SW480 (cell line): ENCODE measurements at places on chromosomes 4 and X.

GRCh38 chrX:70498129-70498528 lies 53.5 kb downstream of the DLG3 start:
- DNase-seq, result no peak

- no peak for DNase-seq
Observed at GRCh38 chr4:148786699-148787098, 344.5 kb upstream of the NR3C2 start.

- DNase-seq, result no peak
Observed at GRCh38 chr4:152032722-152033131, 271.9 kb upstream of the GATB start.

- no peak for DNase-seq
Observed at GRCh38 chr4:103074744-103075434, 1.7 kb downstream of the SLC9B2 start.

- no peak for DNase-seq
Observed at GRCh38 chr4:105710012-105710600, 1.5 kb downstream of the GSTCD start.

GRCh38 chr4:155789391-155789790 lies 30.6 kb downstream of the GUCY1B1 start:
- no peak for DNase-seq

GRCh38 chr4:175714686-175715085 lies 97.4 kb downstream of the GPM6A start:
- DNase-seq, result no peak

- DNase-seq, result no peak
Observed at GRCh38 chr4:54806351-54806750, 148.6 kb downstream of the KIT start.

DNA sequence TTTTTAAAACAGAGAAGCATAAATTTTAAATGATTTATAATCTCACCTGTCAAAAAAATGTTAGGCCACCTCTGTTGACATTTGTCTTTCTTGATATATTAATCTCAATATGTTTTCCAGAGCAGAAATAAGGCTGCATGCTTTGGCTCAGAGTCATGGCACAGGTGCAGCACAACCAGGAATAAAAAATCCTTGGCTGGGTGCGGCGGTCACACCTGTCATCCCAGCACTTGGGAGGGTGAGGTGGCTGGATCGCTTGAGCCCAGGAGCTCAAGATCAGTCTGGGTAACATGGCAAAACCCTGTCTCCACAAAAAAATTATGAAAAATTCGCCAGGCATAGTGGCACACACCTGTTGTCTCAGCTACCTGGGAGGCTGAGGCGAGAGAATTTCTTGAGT lies 18.1 kb downstream of the CPLX1 start:
- no peak for DNase-seq

DNA sequence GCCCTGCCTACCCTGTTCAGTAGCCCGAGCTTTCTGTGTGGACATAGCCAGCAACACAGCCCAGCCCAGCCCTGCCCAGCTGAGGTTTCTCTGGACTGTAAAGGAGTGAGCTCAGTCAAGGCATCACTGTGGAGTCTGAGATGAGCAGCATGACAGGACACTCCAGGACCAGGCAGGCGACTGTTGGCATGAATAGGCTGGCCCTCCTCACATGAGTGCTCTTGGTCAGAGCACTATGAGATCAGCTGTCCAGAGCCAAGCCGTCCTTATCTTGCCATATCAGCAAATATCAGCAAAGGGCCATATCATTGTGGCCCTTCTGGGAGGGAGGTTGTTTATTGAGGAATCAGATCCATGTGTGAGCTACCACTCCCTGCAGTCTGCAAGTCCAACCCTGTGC lies 30.9 kb downstream of the REELD1 start:
- no peak for DNase-seq

GRCh38 chr4:25981749-25982148 lies 67.7 kb downstream of the SMIM20 start:
- no peak for DNase-seq

GRCh38 chrX:130631011-130631410 lies 229.2 kb downstream of the RBMX2 start:
- no peak for DNase-seq

- no peak for DNase-seq
Observed at GRCh38 chr4:112381996-112382692, 85.0 kb downstream of the ALPK1 start.
